ENCODE measurements at places on chromosomes 4 and X.

- no peak for DNase-seq
Observed at GRCh38 chr4:107468812-107469211, 251.2 kb downstream of the PAPSS1 start.

DNA sequence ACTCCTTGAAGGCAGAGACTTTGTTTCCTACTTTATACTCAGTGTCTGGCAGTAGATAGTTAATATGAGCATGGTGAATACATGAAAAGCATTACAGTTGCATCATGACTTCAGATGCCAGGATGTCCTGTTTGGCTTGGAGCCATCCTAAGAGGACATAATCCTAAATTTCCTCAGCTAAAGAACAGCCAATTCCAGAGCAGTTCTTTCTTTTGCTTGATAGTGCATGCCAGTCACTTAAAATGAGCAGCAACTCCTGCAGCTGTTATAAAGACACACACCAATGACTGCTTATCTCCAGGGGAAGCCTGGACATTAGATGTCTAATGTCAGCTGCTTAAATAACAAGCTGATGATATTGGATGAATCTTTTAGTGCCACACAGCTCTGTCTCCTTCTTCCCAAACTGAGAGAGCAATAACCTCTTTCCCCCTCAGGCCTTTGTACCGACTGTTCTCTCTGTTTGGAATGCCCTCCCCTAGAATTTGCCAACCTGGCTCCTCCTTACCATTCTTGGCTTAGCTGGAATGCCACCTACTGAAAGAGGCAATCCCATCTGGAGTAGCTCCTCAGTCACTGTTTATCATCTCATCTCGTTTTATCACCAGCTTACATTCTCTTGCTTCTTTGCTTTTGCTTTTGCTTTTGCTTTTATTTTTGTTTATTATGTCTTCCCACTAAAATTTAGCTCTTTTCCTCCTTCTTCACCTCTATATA is 100.8 kb upstream of the USP38 start:
- no peak for DNase-seq

DNA sequence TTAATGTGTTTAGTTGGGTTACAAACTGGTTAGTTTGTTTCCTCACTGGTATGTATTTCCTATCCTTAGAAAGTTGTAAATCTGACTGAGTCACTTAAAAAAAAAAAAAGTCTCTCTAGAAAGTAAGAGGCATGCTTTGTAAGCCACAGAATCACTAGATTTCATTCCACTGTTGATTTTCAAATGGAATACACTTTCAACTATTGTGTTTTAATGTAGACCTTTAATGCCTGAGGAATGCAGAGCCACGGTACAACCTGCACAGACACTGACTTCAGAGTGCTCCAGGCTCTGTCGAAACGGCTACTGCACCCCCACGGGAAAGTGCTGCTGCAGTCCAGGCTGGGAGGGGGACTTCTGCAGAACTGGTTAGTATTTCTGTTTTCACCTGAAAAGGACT is 88.6 kb downstream of the HHIP start:
- no peak for DNase-seq

GRCh38 chrX:101287402-101287801 is 3.7 kb downstream of the TAF7L start:
- DNase-seq: no peak

DNA sequence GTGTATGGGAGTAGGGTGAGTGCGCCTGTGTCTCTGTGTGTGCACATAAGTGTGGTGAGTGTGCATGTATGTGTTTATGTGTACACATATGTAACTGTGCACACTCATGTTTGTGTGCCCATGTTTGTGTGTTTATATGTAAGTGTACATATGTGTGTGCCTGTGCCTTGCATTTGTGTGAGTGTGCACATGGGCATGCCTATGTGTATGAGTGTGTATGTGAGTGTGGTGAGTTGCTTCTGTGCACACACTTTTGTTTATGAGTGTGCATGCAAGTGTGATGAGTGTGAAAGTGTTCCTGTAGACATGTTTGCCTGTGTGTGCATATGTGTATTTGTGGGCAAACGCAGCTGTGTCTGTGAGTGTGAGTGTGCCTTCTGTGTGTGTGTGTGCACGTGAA is 7.2 kb downstream of the IL9R start:
- DNase-seq: no peak

DNA sequence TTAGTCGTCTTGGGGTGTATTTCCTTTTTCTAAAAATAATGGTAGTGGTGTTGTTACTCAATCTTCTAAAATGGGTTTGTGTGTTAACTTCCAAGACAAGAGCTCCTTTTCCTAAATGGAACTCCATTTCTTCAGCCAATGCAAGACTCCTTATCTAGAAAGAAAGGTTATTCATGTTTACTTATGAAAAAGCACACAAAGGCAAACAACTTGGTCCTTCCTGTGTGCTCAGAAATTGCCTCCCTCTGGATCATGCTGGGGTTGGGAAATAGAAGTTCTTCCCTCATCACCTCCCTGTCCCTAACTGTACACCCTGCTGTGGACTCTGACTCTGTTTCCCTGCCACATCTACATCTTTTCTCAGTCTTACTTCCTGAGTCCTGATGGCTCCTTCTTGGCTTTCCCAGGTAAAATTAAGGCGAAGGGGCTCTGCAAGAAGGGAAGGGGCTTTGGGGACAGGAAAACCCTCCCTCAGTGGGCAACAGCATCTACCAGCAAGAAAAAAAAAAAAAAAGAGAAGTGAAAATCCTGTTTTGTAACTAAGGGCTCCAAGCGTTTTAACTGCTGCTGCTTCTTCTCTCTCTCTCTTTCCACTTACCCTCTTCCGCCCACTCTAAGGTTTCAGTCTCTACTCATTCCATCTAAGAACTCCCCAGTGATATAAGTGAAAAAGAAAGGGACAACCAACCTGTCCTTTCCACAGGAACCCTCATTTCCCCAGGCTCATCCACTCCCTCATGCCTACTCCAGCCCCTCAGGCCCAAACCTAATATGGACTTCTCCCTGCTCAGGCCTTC is 19.8 kb upstream of the TASL start:
- DNase-seq: no peak

DNA sequence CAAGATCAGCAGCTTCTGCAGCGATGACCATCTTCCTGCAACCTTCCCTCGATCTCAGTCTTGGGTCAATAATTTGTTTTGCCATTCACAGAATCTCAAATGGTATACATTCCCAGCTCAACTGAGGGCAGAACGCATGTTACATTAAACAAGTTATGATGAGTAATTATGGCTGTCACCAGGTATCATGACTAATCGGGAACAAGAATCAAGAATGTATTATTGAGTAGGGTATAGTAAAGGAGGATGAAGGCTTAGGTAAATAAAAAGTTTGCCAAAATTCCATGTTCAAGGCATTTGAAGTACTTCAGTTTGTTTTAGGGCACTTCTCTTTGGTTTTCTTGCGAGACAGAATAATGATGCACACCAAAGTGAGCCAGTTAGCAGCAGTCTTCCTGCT is 194.1 kb downstream of the SH2D1A start:
- DNase-seq: no peak

- DNase-seq: no peak
Observed at GRCh38 chr4:74391890-74392475, 27.0 kb downstream of the EREG start.

GRCh38 chrX:46179748-46180147 is 365.5 kb downstream of the ZNF674 start:
- no peak for DNase-seq

DNA sequence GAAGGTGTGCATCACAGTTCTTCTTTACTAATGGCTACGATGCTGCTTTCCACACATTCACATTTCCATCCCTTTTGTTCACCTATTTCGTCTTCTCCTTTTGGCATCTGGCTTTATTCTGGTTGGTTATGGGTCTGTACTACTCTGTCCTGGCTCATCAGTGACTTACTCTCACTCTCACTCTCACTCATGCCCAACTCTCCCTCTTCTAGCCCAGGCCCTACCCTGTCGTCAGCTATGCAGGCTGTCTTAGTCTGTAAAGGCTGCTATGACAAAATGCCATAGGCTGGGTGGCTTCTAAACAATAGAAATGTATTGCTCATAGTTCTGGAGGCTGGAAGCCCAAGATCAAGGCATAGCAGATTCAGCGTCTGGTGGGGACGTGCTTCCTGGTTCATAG is 105.6 kb upstream of the PUDP start:
- DNase-seq: no peak

- no peak for DNase-seq
Observed at GRCh38 chr4:103011378-103012025, 8.0 kb downstream of the SLC9B1 start.

DNA sequence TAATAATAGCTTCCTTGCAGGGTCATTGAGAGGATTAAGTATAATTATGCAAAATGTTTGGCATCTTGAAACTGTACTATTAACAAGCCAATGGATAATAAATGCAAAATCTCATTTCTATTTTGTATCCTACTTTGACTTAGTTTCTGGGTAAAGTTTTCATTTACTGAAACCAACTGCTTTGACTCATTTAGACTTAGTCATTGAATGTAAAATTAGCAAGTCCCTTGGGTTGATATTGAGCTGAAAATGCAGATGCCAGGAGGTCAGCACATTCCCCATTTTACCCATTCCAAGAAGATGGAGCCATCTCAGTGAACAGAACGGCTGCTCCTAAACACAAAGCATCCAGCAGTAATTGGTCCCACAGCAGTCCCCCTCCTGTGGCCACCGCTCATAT is 74.7 kb upstream of the GATB start:
- DNase-seq: no peak

- no peak for DNase-seq
Observed at GRCh38 chr4:138972956-138973801, 42.4 kb upstream of the NOCT start.

DNA sequence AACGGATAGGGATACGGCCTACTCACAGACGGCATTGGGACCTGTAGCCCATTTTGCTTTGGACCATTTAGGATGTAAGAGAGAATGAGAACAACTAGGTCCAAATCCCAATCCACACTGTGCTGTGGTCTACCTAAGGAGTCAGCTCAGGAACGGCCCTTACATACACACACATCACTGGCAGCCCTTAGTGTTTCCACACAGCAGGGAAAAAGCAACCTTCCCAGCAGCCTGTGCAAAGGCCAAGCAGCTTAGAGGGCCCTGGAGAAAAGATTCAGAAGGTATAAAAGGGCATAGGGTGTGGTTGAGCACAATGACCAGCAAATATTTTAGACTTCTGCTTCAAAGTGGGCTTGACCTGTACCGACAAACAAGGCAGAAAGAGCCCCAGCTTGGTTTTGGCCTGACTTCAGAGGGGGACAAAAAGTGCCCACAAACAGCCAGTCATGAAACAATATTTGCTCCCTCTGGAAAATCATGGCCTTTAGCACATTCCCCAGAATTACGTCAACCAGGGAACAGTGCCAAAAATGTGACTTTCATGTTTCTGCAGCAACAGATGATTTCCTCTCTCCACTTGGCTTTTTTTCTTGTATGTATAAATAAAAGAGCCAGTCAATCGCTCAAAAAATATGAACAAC is 359.5 kb upstream of the FGF16 start:
- no peak for DNase-seq

DNA sequence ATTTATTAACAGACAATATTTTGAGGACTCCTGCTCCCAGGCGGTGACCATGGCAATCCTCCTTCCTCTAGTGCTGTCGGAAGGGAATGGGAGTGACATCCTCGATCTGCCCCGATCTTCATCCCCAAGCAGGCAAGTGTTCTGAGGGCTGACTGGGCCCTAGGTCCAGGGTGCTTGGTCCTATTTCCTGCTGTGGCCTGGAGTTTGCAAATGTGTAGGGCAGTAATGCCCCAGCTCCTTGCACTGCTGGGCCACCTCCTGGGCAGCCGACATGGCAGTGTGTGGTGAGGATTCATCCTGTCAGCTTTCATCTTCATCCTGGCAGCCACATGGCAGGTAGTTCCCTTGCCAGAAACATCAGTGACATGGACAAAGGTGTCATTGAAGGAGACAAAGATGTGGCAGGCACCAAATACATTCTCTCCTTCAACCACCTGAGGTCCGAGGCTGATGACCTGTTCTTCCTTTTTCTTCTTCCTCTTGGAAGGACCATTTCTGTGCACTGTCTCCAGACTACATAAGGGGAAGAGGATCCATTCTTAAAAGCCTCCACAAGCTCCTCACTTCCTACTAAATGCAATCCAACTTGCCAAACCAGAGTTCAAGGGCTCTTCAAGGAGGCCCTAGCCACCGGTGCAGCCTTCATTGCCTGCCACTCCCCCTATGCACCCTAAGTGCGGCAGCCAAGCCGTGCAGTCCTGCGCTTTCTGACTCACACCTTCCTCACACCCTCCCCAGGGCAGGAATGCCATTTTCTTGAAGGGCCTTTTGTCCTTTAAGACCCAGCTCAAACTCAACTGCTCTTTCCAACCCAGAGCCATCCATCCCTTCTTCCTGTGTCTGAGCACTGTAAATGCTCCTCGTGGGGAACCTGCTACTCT is 65.7 kb downstream of the TMEM154 start:
- DNase-seq: no peak

DNA sequence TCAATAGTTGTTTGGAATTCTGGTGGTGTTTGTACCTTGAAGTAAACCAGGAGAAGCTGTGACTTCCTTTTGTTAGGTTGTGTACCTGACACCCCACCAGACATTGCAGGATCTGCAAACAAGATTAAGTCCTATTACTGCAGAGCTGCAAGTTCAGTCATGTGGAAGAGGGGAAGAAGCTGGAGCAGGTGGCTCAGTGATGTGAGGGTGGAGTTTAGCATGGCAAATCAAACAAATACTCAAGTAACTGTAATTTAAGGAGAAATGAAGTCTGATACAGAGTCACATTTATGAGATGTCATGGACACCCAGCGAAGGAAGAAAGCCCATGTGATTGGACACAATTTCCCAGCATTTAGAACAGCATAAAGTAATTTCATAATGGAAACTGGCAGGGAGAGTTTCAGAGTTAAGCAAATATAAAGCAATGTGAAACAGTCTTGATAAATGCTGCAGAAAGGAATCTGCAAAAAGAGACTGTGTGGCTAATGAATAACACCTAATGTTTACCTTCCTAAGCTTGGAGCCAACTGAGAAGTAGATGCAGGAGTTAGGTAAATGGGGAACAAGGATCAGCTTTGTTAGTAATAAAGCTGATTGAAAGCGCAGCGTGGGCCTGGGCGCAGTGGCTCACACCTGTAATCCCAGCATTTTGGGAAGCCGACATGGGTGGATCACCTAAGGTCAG is 249.1 kb downstream of the GBA3 start:
- DNase-seq: no peak

DNA sequence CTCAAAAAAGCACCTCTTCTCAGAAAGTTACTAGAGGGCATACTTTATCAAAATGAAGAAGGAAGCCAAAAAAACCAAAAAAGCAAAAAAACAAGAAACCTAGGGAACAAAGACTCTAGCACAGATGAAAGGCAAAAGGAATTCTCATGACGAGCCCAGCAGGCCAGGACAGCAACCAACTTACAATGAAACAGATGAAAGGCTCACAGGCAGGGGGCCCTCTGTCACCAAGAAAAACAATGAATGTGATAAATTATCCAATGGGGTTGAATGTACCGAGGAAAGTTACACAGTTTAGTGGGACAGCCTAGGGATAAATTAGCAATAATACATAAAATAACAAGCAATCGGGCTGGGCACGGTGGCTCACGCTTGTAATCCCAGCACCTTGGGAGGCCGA is 79.0 kb downstream of the GPR82 start:
- DNase-seq: no peak

- DNase-seq: no peak
Observed at GRCh38 chrX:30270639-30271038, 23.7 kb downstream of the MAGEB1 start.

- no peak for DNase-seq
Observed at GRCh38 chrX:38770152-38770551, 31.1 kb upstream of the MID1IP1 start.

GRCh38 chrX:125204681-125205132 is 115.0 kb upstream of the TEX13C start:
- DNase-seq: no peak
